Large intestine (tissue), 12 donors: ENCODE measurements at places on chromosomes 4 and X. TPM values are rescaled to one million over a fixed set of nuclear protein-coding genes. Genes with fewer than 3 reads are reported as not detected.

DNA sequence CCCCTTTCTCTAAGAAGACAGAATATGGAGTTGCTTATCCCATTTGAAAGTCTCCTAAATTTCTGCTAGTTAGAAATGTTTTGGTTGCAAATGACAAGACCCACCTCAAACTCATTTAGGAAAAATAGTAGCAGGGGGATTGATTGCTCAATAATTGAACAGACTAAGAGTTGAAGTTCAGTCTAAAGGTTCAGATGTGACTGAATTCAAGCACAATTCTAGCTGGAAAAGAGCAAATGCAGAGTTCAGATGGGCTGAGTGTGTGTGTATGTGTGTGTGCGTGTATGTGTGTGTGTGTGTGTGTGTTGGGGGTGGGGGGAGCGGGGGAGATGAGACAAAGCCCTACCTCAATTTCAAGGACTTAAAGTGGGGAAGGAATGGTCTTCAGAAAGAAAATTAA, 35.7 kb upstream of the SH3D19 start:
- H3K36me3 ChIP-seq = no peaks in the 10 kb centered on the region
- H3K4me3 ChIP-seq = no peak overlapping the region

- H3K4me1 ChIP-seq = peaks cover 28% of the 10 kb centered on the region
- H3K36me3 ChIP-seq = no peaks in the 10 kb centered on the region
- no peaks in the 10 kb centered on the region for H3K27me3 ChIP-seq
- H3K4me3 ChIP-seq = peak overlapping the region; percentile 8
- peak; percentile 32 for DNase-seq
Measured at GRCh38 chr4:68905939-68906779, 45.4 kb downstream of the UGT2A3 start.

GRCh38 chr4:3426465-3427133, 15.2 kb upstream of the HGFAC start:
- H3K27ac ChIP-seq = no peak overlapping the region
- H3K4me3 ChIP-seq = no peak overlapping the region
- no peaks in the 10 kb centered on the region for H3K27me3 ChIP-seq
- H3K4me1 ChIP-seq = no peaks in the 10 kb centered on the region
- peaks cover 69% of the 10 kb centered on the region for H3K36me3 ChIP-seq

DNA sequence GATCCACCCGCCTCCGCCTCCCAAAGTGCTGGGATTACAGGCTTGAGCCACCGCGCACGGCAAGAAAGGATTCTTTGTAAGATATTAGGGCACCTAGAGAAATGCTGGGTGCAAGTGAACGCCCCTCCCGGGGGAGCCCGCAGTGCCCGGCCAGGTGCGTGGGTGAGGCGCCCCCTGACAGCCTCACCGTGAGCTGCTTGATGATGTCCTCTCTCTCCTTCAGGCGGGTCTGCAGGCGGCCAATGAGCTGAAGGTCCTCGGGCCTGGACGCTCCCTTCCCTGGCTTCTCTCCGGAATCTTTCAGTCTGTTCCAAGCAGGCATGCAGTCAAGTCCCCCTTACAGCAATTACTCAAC, 21.9 kb downstream of the MED28 start:
- no peaks in the 10 kb centered on the region for H3K27me3 ChIP-seq
- peaks cover 35% of the 10 kb centered on the region for H3K36me3 ChIP-seq
- no peaks in the 10 kb centered on the region for H3K4me1 ChIP-seq

DNA sequence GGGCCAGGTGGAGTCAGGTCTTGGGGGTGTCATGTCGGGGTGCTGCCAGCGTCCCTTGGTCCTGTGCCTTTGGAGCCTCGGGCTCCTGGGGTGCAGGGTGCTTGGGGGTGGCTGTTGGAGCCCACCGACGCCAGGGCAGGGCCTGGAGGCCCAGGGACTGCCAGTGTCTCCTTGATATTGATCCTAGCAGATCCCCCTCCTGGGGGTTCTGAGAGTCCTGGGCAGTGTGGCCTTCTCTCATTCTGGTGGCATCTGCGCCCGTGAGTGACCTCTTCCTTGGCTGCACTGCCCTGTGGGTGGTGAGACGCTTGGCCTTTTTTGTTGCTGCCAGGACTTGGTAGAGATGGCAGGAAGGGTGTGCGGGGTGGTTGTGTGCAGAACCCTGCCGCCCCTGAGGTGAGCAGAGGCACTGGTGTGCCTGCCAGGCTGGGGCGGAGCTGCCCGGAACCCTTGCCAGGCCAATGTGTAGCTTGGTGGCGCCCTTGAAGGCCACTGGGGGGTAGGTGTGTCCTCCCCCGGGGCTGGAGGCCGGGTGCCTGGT, 7.0 kb downstream of the NAT8L start:
- H3K27me3 ChIP-seq = peaks cover 8% of the 10 kb centered on the region
- H3K4me1 ChIP-seq = peaks cover 3% of the 10 kb centered on the region
- no peak overlapping the region for H3K4me3 ChIP-seq
- no peaks in the 10 kb centered on the region for H3K36me3 ChIP-seq
- H3K27ac ChIP-seq = no peak overlapping the region
- no peak for DNase-seq

- no peak overlapping the region for H3K4me3 ChIP-seq
- no peaks in the 10 kb centered on the region for H3K27me3 ChIP-seq
- H3K4me1 ChIP-seq = no peaks in the 10 kb centered on the region
- no peak for DNase-seq
- H3K27ac ChIP-seq = no peak overlapping the region
- H3K36me3 ChIP-seq = no peaks in the 10 kb centered on the region
Measured at GRCh38 chr4:24053934-24054333, 164.1 kb upstream of the PPARGC1A start.

- H3K4me1 ChIP-seq = peaks cover 38% of the 10 kb centered on the region
- peak overlapping the region; percentile 91 for H3K4me3 ChIP-seq
- H3K27me3 ChIP-seq = no peaks in the 10 kb centered on the region
- H3K27ac ChIP-seq = peak overlapping the region; percentile 95
- DNase-seq = peak; percentile 41
- H3K36me3 ChIP-seq = peaks cover 16% of the 10 kb centered on the region
Measured at GRCh38 chrX:107715331-107716117, 60.1 kb downstream of the TSC22D3 start.

DNA sequence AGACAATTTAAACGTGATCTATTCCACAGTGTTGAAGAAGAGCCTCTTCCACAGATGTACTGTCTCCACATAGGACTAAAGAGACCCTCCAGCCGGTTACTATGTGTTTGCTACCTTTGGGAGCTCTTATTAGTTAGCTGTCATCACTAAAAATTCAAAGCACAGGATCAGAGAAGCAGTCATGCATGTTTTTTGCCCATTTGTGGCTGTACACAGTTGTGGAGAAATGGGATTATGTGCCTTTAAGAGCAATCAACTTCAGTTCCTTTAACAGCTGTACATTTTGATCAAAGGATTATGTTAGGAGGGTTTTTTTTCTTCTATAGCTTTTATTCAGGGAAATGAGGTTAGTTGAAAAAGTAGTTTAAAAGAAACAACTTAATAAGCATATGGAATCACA, 149.0 kb upstream of the SPOCK3 start:
- DNase-seq = no peak
- H3K4me1 ChIP-seq = no peaks in the 10 kb centered on the region
- no peaks in the 10 kb centered on the region for H3K36me3 ChIP-seq
- H3K27me3 ChIP-seq = no peaks in the 10 kb centered on the region
- no peak overlapping the region for H3K4me3 ChIP-seq
- no peak overlapping the region for H3K27ac ChIP-seq

GRCh38 chr4:6198768-6199421, 1.5 kb downstream of the JAKMIP1 start:
- no peak overlapping the region for H3K27ac ChIP-seq
- no peak overlapping the region for H3K4me3 ChIP-seq
- H3K27me3 ChIP-seq = peaks cover 48% of the 10 kb centered on the region
- H3K4me1 ChIP-seq = no peaks in the 10 kb centered on the region
- no peaks in the 10 kb centered on the region for H3K36me3 ChIP-seq

- peak overlapping the region; percentile 34 for H3K4me3 ChIP-seq
- DNase-seq = peak; percentile 74
- H3K27ac ChIP-seq = peak overlapping the region; percentile 77
- H3K27me3 ChIP-seq = no peaks in the 10 kb centered on the region
- H3K4me1 ChIP-seq = peaks cover 23% of the 10 kb centered on the region
Measured at GRCh38 chr4:159229164-159229563, 126.3 kb downstream of the RAPGEF2 start.

DNA sequence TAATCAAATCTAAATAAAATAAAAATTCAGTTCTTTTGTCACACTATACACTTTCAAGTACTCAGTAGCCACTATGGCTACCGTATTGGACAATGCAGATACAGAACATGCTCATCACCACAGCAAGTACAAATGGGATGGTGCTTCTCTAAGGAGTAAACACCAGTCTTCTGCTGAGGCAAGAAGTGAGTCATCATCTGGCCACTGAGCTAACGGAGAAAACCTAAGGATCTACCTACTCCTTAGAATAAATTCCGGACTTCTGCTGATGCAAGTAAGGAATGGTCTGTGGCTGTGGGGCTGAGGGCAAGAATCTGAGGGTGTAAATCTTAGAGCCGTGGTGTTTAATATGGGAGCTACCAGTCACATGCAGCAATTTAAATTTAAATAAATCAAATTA, 11.3 kb upstream of the RBMXL3 start:
- H3K27me3 ChIP-seq = no peaks in the 10 kb centered on the region
- H3K27ac ChIP-seq = no peak overlapping the region
- DNase-seq = no peak
- H3K36me3 ChIP-seq = no peaks in the 10 kb centered on the region
- H3K4me3 ChIP-seq = no peak overlapping the region
- no peaks in the 10 kb centered on the region for H3K4me1 ChIP-seq

GRCh38 chr4:38581426-38582106, 82.4 kb upstream of the KLF3 start:
- peak overlapping the region; percentile 44 for H3K27ac ChIP-seq
- no peak for DNase-seq

GRCh38 chr4:17613761-17614415, 553 bp upstream of the MED28 start:
- H3K36me3 ChIP-seq = peaks cover 17% of the 10 kb centered on the region
- H3K27me3 ChIP-seq = no peaks in the 10 kb centered on the region

DNA sequence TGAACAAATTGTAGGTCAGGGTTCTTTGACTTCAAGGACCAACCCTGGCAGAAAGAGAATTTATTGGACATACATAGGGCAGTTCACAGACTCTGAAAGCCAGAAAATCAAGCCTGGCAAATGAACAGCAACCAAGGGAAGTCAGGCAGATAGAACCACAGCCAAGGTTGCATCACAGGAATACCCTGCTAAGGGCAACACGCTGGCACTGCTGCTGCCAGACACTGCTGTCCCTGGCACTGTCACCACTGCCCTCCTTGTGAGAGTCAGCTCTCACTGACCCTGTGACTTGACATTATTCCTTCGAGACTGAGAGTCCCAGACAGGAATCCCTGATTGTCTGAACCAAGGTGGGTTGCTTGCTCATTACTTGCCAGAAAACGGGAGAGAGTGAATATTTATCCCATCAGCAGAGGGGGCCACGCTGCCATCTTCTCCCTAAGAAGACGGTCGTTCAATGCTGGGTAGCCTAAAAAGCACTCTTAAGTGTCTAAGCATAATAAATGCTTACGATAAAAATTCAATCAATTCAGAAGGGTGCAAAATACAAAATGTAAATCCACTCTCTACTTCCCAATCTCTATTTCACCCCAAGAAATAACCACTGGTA, 23.2 kb upstream of the PTTG2 start:
- no peak overlapping the region for H3K27ac ChIP-seq
- no peak for DNase-seq
- H3K4me1 ChIP-seq = no peaks in the 10 kb centered on the region
- no peaks in the 10 kb centered on the region for H3K36me3 ChIP-seq
- H3K4me3 ChIP-seq = no peak overlapping the region

- no peaks in the 10 kb centered on the region for H3K36me3 ChIP-seq
- DNase-seq = no peak
- no peaks in the 10 kb centered on the region for H3K4me1 ChIP-seq
- no peak overlapping the region for H3K27ac ChIP-seq
- H3K4me3 ChIP-seq = no peak overlapping the region
Measured at GRCh38 chr4:30912098-30912714, 192.0 kb downstream of the PCDH7 start.

- no peaks in the 10 kb centered on the region for H3K4me1 ChIP-seq
- no peak overlapping the region for H3K4me3 ChIP-seq
- no peaks in the 10 kb centered on the region for H3K27me3 ChIP-seq
- DNase-seq = peak; percentile 31
Measured at GRCh38 chrX:112642349-112642748, 37.4 kb downstream of the LHFPL1 start.

DNA sequence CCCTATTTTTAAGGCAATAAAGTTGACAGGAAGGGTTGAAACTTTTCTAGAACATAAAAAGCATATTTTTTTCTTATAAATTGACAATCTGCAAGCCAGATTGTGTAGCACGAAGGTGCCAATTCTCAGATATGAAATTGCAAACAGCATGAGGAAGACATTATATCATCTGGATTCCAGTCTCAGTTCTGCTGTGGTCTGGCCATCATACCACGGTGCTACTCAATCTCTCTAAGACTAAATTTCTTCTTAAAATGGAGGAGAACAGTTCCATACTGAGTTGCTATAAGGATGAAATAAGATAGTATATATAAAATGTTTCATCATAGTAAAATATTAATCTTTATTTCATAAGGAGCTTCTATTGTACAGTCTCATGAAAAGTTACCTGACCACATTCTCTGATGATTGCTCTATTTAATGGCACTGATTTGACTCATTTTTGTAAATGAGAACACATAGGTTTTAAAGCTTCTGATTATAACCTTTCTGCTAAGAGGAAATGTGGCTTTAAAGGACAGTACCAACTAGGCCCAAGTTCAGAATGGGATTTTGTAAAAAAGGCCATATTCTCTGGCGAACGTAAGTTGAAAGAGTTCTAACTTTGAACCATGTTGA, 127.9 kb downstream of the SHROOM3 start:
- H3K27me3 ChIP-seq = no peaks in the 10 kb centered on the region
- H3K36me3 ChIP-seq = no peaks in the 10 kb centered on the region
- no peak overlapping the region for H3K4me3 ChIP-seq

DNA sequence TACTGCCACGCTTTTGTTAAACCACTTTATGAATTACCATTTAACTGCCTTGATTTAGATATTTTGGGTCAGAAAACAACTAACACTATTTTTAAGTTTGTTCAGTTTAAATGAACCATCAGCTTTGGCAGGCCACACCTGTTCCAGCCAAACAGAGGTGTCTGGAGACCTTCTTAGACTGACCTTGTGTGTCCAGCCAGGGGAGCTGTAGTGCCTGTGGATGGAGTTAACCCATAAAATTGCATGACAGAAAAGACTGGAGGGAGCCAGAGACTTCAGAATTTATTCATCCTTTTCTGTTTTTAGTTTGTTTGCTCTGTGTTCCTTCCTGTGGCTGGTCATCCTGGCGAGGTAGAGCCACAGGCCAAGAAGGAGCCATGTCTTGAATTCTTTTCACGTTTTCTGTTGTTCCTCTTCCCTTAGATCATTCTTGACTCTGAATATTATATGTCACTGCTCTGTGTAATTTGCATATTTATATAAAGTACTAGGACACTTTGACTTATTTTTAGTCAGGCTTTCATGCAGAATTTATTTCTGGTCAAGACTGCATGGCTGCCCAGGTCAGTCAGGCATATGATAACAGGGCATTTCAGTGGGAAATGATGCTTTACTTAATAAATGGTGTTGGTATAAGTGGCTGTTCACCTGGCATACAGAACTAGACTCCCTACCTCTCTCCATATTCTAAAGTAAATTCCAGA, 26.7 kb downstream of the HERC3 start:
- no peaks in the 10 kb centered on the region for H3K27me3 ChIP-seq
- H3K4me1 ChIP-seq = no peaks in the 10 kb centered on the region
- no peak for DNase-seq
- no peak overlapping the region for H3K4me3 ChIP-seq
- no peak overlapping the region for H3K27ac ChIP-seq
- H3K36me3 ChIP-seq = no peaks in the 10 kb centered on the region

The SPACA5 gene
- polyA plus RNA-seq = not detected

The L1CAM gene
- polyA plus RNA-seq = 22.5 TPM

The HPGD gene
- 57.7 TPM for polyA plus RNA-seq

The HTRA3 gene
- 15.5 TPM for polyA plus RNA-seq

The ZIC3 gene
- polyA plus RNA-seq = not detected

The PTPN13 gene
- polyA plus RNA-seq = 6.1 TPM

The CYSLTR1 gene
- 2.1 TPM for polyA plus RNA-seq

The SLC6A14 gene
- polyA plus RNA-seq = 1.1 TPM

The SMIM31 gene
- polyA plus RNA-seq = 23.4 TPM

The RNF128 gene
- polyA plus RNA-seq = 105 TPM
